Stimulated activated CD8-positive, alpha-beta memory T cell treated with anti-CD3 and anti-CD28 coated beads, Interleukin-15, amount 100 ng/mL, for 1 hour (primary cell): ENCODE measurements at places on chromosomes 5 and 9.

DNA sequence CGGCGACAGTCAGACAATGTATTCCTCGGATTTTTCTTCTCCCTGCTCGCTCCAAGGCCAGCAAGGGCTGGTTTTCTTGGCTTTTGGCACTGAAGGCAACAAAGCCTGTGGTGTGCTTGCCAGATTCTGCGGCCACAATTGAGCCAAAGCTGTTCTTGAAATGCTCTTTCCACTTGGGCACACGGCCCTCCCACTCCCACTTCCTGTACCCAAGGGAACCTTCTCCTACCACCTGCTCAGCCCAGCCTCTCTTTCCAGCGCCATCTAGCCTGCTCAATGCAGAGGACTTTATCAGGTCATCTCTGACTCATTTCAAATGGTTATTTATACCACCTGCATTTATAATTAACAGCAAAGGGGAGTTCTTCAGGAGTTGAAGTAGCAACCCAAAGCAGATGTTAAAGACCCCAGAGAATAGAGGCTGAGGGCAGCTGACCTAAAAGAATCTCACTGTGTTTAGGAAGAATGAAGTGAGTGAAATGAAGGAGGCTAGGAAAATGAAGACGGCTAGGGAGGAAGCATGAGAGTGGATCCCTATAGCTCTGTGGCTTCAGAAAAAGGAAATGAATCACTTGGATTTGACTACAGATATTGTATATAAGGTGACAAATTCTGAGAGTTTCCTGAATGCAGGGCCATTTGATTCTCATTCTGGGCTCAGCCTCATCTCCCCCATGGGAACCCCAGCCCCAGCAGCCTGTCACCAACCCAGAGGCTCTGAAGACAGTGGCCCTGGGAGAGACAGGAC, 439.0 kb downstream of the ENC1 start:
- no peak for DNase-seq

DNA sequence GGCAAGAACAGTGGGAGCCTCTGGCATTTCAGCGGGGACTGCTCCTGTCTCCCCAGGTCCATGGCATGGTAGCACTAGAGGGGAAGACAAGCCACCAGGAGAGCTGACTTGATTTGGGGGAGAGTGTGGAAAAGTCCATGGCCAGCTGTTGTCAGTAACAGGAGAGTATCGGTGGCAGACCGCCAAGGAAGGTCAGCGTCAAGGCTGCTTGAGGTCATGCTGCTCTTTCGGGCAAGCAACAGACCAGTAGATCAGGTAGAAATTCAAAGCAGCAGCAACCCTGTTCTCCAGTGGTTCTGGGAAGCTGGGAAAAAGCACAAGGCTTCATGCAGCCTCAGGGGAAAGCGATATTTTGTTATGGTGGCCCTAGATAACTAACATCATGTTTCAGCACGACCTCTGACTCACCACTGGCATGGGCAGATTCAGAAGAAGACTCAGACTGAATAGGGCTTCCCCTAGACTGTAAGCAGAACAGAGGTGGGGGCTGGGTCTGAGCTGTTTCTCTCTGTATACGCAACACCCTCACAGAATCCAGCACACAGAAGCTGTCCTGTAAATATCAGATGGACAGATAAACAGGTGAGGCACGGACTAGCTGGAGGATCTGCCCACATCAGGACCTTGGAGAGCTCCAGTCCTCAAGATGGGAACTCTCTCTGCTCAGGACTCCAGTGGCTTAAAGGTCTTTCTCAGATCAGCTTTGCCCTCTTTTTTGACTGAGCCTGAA, 35.2 kb upstream of the PLEKHG4B start:
- no peak for DNase-seq

- DNase-seq: no peak
These were observed 2.8 kb upstream of the HBEGF start for GRCh38 chr5:140349244-140349643.

DNA sequence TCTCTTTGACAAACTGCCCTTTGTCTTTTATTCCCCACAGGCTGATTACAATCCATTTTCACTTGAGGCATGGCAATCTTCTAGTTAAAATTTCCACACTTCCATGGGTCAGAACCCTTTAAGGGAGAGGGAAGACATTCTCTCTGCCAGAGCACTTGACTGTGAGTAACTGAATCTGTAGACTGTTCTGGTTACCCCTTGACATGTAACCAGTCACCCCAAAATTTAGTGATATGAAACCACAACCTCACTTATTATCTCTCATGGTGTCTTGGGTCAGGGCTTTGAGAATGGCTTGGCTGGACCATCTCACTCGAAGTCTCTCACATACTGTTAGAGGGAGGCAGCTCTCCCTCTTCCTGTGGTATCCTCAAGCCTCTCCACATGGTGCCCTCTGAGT, 14.0 kb downstream of the ITGA2 start:
- no peak for DNase-seq

DNA sequence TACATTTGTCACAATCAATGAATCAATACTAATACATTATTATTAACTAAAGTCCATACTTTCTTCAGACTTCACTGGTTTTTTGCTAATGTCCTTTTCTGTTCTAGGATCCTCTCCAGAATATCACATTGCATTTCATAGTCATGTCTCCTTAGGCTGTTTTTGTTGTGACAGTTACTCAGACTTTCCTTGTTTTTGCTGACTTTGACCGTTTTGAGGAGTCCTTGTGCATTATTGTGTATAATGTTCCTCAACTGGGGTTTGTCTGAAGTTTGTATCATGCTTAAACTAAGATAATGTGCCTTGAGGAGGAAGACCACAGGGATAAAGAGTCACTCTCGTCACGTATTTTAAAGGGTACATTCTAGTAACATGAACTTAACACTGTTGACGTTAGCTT, 376.9 kb downstream of the NTRK2 start:
- no peak for DNase-seq

DNA sequence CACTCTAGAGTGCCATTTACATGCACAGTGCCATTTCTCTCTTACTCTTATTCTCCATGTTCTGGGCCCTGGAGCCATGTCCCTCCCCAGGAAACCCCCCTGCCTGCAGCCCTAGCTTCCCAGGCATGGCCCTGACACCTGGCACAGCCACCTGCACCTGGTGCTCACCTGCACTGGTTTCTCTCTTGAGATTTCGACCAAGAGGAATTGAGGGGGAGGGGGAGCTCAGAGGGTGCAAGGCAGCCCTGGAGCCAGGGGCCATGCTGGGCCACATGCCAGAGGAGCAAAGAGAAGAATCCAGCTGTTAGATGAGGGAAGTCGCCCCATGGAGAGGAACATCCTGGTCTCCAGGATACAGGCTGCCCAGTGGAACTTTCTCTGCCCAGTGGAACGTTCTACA, 65.0 kb upstream of the RAPGEF1 start:
- DNase-seq: no peak

GRCh38 chr5:124783285-124783684, 36.8 kb upstream of the ZNF608 start:
- DNase-seq: no peak

DNA sequence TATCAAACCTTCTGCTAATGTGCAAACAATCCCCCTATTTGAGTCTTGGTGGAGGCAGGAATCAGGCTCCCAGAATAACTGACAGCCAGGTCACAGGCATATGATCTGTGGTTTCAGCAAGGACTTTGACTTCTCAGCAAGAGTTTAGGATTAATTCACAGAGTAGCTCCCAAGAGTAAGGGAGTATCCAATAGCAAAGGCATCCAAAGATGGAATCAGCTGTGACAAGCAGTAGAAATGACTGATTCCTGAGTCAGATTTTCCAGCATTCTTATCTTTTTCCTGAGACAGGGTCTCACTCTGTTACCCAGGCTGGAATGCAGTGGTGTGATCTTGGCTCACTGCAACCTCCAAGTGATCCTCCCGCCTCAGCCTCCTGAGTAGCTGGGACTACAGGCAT, 108.3 kb downstream of the EPB41L4A start:
- DNase-seq: no peak

DNA sequence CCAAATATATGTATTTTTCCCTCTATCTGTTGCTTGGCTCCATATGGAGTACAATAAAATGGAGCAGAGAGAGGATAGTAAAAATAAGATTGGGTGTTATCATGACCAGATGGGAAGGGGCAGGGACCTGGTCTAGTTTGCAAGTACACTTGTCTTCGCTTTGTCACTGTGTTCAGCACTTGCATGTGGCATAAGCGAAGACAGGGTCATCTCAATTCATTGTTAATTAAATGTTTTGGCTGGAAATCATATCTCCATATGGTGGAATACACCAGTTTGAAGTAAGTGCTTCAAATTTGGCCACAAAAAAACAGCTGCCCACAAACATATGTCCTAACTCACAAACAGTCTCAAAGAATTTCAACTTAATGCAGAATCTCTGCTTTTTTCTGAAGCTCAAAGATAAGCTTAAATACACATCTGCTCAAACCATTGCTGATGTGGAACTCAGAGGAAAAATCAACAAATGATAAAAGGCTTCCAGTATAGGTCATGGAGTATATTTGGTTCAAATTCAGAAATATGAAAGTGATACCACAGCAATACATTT, 865.4 kb downstream of the TLE4 start:
- DNase-seq: no peak

GRCh38 chr9:135260221-135261180, 173.0 kb downstream of the OLFM1 start:
- no peak for DNase-seq

DNA sequence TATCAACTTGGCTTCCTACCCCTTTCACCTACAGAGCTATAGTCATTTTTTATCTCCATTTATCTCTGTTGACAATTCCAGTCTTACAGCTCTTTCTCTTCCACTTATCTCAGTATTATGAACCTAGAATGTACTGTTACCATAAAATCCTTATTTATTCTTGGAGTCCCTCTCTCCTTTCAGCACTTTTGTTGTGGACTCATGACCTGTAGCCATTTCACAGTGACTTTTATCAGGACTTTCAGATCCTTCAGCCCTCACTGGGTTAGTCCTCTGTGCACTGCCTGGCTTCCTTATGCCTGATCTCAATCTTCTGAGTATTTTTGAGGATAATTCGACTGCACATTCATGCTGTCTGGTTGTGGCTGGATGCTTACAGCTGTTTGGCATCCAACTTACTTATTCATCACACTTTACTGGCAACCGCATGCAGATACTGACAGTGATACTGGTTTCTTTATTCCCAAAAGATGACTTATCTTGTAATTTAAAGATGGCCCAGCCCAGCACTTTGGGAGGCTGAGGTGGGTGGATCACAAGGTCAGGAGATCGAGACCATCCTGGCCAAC, 293.3 kb downstream of the MAN2A1 start:
- no peak for DNase-seq

DNA sequence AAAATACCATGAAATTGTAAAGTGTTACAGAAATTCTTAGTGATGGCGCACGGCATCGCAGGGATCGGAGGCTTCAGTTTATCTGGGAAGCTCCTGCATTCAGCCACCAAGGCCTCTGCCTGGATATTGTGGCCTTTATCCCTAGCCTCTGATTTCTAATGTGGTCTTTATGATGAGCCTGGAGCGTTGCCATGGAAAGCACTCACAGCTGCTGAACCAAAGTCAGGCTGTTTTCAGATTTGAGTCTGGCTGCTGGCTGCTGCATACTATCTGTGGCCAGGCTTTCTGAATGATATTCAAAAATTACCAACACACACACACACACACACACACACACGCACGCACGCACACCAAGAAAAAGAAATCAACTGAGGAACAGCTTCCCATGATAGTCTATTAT, 101.1 kb upstream of the ZNF366 start:
- no peak for DNase-seq

DNA sequence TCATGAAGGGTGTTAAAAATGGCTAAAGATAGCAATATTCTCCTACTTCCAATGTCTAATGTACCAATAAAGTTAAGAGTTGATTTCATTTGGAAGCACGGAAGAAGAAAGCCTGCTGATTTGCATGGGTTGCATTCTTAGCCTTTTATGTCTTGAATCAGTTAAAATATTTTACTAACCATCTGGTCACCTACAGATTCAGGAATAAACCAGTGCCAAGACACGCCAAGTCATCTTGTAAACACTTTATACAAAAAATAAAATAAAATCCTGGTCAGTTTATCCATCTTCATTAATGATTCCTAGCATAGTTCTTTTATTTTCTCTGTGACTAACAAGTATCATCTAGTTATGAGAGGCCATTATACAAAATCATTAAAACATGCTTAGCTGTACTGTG, 1031.6 kb upstream of the WWC1 start:
- DNase-seq: no peak

DNA sequence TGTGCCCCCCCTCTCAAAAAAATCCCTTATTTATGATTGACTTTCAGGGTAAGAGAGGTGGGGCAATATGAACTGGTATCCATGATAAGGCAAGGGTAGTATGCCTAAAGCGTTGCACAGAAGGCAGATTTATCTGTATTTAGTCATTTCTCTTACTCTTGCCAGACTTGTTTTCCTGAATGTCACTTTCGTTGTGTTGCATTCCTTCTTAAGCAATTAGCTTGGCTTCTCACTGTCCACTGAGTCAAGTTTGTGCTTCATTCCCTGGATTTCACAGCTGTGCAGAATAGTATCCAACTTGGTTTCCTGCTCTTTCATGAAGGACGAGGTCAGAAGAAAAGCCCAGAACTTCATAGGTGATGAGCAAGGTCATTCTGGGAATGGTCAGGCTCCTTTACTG, 301.5 kb upstream of the ACTBL2 start:
- DNase-seq: no peak

DNA sequence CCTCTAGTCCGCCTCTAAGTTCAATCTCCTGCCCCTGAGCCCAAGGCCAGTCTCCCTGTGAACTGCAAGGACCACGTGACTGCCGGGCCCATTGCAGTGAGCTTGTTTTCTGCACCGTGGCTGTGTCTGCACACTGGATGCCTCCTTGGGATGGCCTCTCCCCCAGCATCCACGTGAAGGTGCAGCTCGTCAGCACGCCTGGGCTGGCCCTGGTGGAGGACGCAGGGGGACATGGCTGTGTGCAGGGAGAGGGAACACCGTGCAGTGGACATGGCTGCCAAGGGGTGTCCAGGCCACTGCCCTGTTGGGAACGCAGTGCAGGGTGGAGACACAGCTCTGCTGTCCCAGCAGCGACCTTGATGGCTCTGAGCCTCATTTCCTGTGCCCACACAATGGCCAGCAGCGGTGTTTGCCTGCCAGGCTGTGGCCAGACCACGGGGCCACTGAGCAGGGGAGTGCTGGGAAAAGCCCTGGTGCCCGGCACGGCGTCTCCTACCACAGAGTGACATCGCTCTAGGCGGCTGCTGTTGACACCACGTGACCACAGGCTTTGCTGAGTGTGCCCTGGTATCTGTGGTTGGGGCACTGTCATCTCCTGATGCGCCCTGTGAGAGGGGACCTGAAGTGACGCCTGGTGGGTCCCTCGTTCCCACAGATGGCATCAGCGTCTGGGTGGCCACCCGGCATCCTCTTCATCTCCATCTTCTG, 26.9 kb upstream of the EXOC3 start:
- no peak for DNase-seq

GRCh38 chr9:35832814-35833213, 3.8 kb downstream of the TMEM8B start:
- no peak for DNase-seq

- no peak for DNase-seq
These were observed 6.5 kb upstream of the RICTOR start for GRCh38 chr5:39080597-39081204.

GRCh38 chr5:81156732-81157131, 76.4 kb upstream of the CKMT2 start:
- DNase-seq: no peak

DNA sequence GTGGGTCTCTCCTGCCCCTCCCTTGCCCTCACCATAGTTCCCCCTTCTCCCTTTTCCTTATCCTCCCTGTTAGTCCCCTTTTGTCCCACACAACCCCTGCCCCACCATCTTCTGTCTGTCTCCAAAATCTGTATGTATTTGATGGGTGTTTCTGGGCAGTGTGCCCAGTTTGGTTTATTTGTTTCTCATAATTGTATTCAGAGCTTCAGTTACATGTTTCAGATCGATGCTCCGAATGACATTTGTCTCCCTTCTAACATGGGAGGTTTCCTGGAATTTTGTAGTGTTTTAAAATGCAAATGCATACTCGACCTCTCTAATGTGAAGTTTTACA, 22.2 kb downstream of the FBXL7 start:
- DNase-seq: no peak
